ENCODE measurements at places on chromosomes 1 and 21.
A peak's percentile ranks its signal among the peaks of the same experiment; 100 is the strongest.

- DNase-seq = peak; percentile 18
Observed at GRCh38 chr1:236103646-236104218, 38.6 kb upstream of the GPR137B start.

DNA sequence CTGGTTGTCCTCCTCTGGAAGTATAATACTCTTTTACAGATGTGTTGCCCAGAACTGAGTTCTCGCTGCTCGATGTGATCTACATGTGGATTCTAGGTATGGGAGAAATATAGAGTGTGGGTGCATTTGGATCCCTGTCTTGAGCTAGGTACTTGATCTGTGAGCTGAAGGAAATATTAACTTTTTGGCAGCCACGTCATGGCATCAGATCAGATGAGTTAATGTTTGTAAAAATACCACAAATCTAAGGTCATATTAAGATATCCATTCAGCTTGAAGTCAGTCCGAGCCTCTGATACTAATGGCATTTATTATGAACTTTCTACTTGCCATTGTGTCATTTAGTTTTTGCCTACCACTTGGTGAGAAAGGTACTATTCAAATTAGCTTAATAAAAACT is 24.6 kb downstream of the MAPKAPK2 start:
- DNase-seq = no peak

DNA sequence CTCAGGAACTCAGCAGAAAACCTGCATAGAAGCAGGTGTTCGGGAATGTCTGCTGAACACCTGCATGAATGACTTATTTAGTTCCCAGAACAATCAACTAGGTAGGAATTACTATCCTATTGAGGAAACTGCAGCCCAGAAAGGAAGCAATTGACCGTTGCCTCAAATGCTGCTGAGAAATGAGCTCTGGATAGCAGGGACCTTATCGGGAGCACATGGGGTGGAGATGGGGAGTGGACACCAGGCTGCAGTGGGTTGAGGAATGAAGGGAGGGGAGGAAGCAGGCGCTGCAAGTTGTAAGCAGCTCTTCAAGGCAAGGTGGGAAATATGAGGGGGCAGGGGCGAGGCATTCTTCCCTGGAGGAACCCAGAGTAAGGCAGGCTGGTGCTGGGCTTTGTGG is 10.8 kb upstream of the CDCP2 start:
- DNase-seq = no peak

- no peak for DNase-seq
Observed at GRCh38 chr1:91850708-91851107, 35.2 kb downstream of the TGFBR3 start.

DNA sequence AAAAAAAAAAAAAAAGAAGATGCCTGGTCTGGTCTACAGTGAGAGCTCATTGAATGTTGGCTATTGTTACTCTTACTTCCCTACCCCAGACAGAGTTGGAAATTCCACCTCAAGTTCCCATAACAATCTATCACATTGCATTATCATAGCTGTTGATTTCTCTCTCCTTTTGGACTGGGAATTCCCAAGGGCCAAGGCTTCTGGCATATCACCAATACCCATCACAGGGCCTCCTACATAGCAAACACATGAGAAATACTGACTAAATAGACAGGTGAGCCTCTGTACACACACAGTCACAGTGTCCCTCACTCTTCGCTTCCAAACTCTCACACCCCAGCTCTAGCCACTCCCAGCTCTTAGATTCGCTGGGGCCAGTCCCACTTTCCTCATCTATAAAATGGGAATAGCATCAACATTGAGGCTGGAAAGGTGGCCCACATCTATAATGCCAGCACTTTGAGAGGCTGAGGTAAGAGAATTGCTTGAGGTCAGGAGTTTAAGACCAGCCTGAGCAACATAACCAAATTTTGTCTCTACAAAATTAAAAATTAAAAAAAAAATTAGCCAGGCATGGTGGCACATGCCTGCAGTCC is 6.4 kb downstream of the PTAFR start:
- no peak for DNase-seq

GRCh38 chr1:50898773-50899172 is 61.3 kb downstream of the FAF1 start:
- DNase-seq = no peak

All from cerebellar nuclear complex (tissue), 1 donor.